Stimulated activated CD8-positive, alpha-beta memory T cell treated with anti-CD3 and anti-CD28 coated beads, Interleukin-4, amount 100 ng/mL, for 1 hour (primary cell): ENCODE measurements at places on chromosomes 6 and 20.

- DNase-seq: no peak
Observed at GRCh38 chr20:11469795-11470435, 447.8 kb upstream of the BTBD3 start.

- DNase-seq: no peak
Observed at GRCh38 chr20:18683839-18684238, 96.0 kb downstream of the DTD1 start.

DNA sequence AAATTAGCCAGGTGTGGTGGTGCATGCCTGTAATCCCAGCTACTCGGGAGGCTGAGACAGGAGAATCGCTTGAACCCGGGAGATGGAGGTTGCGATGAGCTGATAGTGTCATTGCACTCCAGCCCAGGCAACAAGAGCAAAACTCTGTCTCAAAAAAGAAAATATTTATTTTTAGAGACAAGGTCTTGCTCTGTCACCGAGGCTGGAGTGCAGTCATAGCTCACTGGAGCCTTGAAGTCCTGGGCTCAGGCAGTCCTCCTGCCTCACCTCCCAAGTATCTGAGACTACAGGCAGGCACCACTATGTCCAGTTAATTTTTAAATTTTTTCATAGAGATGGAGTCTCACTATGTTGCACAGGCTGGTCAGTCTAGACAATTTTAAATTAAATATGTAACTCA is 16.2 kb upstream of the CEBPB start:
- no peak for DNase-seq

DNA sequence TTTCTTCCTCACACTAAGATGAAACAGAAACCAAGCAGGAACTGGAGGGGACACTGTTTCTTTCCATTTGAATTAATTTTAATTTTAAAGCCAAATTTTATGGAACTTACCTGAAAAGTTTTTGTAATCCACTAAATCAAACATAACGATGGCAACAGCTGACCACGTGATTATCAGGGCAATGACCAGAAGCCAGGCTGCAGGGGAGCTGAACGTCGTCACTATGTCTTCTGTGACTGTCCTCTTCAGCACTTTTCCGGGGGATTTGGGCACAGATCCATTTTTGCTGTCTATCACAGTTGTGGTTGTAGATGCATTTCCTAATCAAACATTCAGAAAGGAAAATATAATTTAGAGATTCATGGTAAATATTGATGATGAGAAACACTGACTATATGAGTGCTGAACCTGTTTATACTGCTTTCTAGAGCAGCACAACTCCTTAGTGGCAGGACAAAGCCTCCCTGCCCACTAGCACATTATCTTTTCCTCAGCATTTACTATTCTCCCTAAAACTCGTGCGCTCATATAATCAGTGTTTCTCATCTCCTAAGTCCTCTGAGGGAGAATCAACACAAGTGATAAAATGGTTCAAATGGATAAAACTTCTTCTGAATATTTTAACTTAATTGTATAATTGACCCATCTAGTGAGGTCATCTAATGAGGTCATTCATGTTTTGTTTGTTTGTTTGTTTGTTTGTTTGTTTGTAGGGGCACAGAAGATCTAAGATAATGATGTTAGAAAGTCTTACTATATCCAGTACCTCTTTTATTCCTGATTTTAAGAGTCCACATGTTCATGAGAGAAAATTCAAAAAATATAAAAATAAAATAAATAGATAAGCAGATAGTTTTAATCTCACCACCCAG is 65.7 kb downstream of the TRDN start:
- DNase-seq: no peak

- DNase-seq: no peak
Observed at GRCh38 chr20:43844778-43845614, 69.7 kb upstream of the TOX2 start.

DNA sequence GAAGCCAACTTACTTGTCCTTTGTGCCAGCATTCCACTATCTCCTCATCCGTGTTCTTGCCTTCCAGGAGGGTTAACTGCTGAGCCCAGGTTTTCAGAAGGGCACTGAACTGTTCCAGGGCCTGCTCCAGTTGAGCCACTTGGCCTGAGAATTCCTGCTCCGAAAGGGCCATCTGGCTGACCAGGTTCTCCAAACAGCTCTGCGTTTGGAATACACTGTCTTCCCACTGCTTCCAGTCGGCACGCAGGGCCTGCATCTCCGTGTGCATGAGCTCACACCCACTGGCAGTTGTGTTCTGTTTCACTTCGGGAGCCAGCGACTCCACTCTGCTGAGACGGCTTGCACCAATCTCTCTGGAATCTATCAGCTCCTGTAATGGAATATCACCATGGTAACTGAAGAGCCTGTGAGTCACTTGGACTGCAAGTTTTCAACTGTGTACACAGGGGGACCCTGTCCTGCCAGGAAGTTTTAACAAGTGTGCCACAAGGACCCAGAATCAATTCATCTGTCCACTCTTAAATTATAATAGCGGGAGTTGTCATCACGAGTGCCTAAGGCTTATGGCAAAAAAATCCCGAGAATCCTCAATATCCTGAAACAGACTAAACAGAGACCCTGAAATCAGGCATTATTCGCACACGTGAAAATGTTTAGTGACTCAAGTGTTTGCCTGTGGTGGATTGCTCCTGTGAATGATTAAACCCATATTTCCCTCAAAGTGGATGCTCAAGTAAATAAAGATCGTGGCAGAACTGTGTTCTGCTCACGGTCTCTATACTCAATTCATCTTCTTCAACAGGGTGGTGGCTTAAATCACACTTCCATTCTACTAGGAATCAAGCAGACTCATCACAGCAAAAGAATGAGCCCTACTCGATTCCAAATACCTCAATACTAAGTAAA is 255.9 kb downstream of the SYNE1 start:
- no peak for DNase-seq

- DNase-seq: no peak
Observed at GRCh38 chr6:170175644-170176135, 115.2 kb downstream of the DLL1 start.
